CD4-positive, alpha-beta T cell treated with Interferon gamma for 1 hour (primary cell): ENCODE measurements at places on chromosomes 16 and 17.

- DNase-seq = no peak
Measured at GRCh38 chr17:79813297-79814126, 16.6 kb upstream of the CBX8 start.

DNA sequence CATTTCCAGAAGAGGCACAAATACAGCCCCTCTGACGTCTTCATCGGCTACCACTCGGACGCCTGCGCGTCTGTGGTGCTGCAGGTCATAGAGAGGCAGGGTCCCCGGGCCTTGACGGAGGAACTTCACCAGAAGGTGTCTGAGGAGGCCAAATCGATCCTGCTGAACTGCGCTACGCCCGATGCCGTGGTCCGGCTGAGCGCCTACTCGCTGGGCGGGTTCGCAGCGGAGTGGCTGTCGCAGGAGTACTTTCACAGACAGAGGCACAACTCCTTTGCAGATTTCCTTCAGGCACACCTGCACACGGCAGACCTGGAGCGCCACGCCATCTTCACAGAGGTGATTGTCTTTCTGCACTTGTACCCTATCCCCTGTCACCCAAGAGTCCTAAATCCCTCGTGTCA is 67.0 kb upstream of the ENDOV start:
- no peak for DNase-seq

- peak; percentile 89 for DNase-seq
Measured at GRCh38 chr16:68022728-68023537, at the start of the genes DDX28 and DUS2. Gene DDX28, minus strand, starts transcription at chr16:68023232. Its CDS starts 30 bp downstream, at chr16:68023202. Gene DUS2, plus strand, starts transcription at chr16:68023284. Its CDS starts 14,740 bp downstream, at chr16:68038024.

GRCh38 chr17:59666235-59666634 is 41.0 kb downstream of the PTRH2 start:
- no peak for DNase-seq

DNA sequence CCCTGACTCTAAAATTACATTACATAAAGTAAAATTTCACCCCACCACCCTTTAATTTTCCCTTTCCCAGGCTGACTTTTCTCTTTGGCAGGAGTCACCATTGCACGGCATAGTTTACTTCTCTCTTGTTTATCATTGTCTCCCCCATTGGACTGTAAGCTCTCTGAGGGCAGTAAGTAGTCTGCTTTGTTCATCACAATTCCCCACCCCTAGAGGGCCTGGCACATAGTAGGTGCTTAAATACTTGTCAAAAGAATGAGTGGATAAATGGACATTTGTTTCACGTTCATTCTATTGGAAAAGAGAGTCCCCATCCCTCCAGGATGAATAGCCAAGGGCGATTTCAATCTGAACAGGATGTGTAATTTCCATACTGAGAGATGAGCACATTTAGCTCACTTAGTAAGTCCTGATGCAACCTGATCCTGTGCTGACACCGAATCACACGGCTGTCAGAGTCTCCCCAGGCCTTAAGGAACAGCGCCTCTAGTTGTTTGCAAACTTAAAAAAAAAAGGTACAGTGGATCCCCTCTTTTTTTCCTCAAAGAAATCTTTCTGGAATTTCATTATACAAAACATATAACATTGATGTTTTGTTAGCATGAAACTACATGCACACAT is 54.0 kb downstream of the AKAP1 start:
- no peak for DNase-seq

DNA sequence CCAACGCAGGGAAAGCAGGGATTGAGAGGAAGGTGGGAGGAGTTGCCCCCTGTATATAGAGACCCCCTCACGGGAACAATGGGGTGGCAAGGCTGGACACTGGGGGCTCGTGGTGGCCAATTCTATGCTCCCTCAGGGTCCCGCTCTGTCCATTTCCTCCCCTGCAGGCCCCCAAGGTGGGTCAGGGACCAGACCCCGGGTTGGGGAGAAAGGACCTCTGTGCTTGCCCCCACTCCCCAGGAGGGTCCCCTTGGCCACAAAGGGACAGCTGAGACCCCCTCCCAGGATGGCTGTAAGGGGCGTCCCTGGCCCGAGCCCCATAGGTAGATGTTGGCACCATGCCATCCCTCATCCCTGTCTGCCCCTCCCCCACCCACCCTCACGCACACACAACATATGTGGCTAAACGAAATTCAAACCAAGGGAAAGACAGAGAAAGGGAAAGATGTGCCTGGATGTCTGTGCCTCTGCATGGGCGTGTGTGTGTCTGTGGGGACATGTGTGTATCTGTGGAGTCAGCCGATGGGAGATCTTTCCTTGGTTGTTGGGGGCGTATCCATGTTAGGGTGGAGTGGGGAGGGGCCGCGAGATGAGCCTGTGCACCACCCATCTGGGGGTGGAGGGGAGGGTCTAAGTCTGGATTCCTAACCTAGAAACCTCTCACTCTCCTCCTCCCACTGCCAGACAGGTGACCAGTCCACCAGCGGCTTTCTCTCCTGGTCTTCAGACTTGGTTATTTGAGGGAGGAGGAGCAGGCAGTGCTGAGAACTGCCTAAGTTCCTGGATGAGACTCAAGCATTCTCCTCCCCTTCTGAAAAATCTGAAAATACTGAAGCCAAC is 642 bp upstream of the NEUROD2 start:
- no peak for DNase-seq

- no peak for DNase-seq
Measured at GRCh38 chr16:5603836-5604235, 506.2 kb upstream of the EEF2KMT start.

GRCh38 chr17:39671651-39672521 is 3.6 kb downstream of the PNMT start:
- no peak for DNase-seq

DNA sequence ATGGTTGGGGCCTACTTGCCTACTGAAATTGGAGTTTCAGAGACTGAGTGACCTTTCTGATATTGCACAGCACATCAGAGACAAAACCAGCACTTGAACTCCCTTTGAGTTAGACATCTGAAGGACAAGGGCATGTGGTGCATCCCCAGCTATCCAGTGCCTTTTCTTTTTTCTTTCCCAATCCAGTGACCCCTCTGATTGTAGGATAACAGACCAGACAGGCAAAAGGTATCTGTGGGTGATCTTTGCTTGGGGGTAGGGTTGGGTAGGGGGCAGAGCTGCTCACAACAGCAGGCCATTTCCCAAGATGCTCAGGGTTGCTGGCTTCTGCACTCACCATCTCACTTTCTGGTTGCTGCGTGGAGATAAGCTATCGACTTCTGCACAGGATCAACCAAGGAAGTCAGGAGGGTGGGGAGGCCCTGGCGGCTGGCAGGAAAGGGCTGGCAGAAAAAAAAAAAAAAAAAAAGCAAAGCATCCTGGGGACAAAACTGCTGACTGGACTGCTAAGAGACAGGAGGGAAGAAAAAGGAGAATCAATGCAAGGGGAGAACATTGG is 42.2 kb downstream of the HOXB1 start:
- no peak for DNase-seq

DNA sequence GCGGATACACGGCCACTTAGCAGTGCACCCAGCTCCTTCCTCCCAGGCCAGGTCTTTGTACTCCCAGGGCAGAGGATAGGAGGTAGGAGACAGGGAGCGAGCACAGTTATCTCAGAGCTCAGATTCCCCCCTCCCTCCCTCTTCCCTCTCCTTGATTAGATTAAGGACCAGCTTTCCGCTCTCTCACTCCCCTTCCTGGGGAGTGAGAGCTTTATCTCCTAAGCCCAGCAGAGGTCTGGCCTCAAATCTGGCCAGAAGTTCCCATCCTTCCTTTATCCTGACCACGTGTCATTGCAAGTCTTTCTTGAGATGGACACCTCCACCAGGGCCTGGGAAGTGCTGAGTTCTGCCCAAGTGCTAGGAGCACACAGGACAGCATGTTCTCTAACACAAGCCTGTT is 5.1 kb downstream of the ARL4D start:
- DNase-seq = no peak

DNA sequence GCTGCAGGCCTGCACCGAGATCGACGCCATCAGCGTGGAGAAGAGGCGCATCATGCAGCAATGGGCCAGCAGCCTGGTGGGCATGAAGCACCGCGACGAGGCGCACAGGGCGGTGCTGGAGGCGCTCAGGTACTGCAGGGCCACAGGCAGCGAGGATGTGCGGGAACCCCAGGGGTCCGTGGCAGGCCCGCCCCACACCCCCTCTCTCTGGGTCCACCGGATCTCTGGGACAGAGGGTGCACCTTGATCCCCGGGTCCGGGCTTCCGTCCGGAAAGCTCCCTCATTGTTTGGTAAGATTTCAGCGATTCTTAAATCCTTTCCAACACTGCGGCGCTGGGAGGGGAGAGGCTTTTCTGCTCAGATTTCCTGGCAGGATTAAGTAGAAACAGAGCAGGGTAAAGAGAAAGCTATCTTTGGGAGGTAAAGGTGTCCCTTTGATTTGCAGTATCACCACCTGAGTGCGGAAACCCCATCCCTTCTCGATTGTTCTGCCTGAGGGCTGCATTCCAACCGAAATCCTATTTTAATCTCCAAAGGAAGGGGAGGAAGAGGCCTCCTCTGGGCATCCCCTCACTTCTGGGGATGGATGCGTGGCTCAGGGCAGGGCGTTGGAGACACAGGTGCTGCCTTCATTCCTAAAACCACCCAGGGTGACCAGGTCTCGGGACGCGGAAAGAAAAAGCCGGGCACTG is 29.2 kb downstream of the CCDC40 start:
- DNase-seq = no peak

GRCh38 chr16:8179615-8180014 is 410.7 kb downstream of the TMEM114 start:
- DNase-seq = no peak

GRCh38 chr17:80948019-80948975 is 43.3 kb upstream of the CHMP6 start:
- no peak for DNase-seq

DNA sequence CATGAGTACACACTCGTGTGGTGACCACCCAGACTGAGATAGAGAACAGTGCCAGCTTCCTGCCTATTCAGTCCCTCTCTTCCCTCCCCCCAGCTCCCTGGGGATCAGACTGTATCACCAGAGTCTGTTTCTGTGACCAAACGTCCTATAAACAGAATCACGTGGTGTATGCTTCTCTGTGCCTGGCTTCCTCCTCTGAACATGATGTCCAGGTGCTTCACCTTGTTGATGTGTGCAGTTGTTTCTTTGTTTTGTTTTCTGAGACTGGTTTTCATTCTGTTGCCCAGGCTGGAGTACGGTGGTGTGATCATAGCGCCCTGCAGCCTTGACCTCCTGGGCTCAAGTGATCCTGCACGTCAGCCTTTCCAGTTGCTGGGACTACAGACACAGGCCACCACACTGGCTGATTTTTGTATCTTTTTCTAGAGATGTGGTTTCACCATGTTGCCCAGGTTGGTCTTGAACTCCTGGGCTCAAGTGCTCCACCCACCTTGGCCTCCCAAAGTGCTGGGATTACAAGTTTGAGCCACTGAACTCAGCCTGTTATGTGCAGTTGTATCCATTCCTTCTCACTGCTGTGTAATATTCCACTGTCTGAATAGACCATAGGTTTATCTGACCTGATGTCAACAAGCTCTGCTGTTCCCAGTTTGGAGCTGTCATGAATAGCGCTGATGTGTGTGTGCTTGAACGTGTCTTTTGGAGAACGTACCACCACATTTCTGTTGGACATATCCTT is 28.9 kb upstream of the PRM1 start:
- peak; percentile 73 for DNase-seq

DNA sequence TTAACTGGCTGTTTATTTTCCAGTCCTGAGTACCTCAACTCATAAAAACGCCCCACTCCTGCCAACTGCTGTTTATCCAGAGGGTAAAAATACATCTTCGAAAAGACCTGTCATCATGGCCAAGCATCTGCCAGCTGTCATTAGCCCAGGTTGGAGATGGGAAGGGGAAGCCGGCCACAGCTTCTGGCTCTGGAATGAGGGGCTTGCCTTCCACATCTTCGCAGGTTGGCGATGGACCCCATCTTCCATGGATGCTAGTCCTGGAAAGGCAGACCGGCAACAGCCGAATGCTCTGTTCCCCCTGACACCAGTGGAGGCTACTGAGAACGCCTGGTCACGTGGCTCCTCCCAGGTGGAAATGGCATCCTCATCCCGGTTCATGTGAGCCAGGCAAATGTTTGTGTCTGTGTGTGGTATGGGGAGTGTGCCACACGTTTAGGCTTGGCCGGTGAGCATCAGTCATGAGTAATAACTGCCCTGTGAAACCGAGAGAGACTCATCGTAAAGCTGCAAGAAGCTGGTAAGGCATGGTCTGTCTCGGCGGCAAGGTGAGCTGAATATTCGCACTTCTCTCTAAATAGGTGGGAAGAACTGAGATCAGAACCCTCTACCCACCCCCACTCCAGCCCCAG is 420 bp upstream of the KRTAP17-1 start:
- DNase-seq = no peak

DNA sequence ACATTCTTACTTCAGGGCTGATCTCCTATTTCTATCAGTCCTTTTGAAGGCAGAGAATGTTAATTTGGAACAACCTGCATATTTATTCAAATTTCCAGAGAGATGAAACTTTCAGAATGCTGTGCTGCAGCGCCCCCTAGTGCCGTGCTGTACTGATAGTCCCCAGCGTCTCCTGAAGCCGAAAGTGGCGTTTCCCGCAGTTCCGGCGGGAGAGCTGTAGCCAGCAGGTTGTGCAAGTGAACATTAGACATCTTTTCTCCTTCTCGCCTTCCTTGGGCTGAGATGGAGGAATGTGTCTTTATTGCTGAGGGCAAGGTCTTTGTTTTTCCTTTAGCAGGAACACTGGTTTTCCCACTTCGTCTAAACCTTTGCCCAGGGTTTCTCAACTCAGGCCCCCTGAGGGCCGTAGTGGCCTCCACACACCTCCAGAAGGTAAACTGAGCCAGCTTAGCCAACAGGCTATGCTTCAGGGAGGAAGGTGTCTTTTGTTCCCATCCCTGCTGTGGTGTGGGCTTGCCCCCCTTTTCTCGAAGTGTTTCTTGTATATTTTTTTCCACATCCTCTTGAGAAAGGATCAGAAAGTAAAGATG is 26.4 kb downstream of the USP10 start:
- peak; percentile 75 for DNase-seq

DNA sequence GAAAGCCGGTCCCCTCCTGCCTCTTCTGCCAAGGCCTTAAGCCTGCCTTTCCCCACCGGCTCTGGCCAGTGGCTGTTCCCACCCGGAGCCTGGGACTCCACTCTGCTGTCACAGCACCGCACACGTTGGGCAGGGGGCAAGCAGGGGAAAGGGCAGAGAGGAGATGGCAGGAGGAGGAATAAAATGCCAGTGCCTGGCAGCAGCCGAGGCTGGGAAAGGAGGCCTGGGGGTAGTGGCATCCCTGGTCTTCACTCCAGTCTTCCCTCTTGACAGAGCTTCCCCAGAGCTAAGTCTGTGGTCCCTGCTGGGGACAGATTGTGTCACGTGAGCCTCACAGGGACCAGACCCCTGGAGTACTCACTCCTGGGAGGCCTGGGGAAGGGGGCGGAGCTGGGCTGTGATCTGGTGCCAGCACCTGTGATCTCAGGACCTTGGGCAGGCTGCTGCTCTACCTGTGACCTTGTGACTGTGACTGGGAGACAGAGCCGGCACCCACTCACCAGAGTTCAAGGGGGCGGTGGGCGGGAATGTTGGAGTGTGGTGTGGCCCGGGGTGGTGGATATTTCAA is 97.2 kb upstream of the GSE1 start:
- DNase-seq = no peak

- DNase-seq = peak; percentile 85
Measured at GRCh38 chr16:30407102-30407803, at the start of gene ZNF771. Gene ZNF771, plus strand, starts transcription at chr16:30407606. Its CDS starts 448 bp downstream, at chr16:30408054.

GRCh38 chr17:82305727-82306300 is 11.6 kb downstream of the CD7 start:
- DNase-seq = no peak

GRCh38 chr17:45861165-45861564 is 16.5 kb downstream of the SPPL2C start:
- DNase-seq = no peak

GRCh38 chr16:27286451-27286850 is 17.9 kb upstream of the NSMCE1 start:
- DNase-seq = no peak
